ENCODE measurements at places on chromosomes 1 and 21.

GRCh38 chr1:157028674-157029073 is 16.9 kb downstream of the ARHGEF11 start:
- no peak for DNase-seq

- no peak for DNase-seq
Observed at GRCh38 chr1:101122452-101123166, 97.0 kb upstream of the DPH5 start.

- DNase-seq: no peak
Observed at GRCh38 chr1:158016651-158017335, 23.3 kb downstream of the KIRREL1 start.

DNA sequence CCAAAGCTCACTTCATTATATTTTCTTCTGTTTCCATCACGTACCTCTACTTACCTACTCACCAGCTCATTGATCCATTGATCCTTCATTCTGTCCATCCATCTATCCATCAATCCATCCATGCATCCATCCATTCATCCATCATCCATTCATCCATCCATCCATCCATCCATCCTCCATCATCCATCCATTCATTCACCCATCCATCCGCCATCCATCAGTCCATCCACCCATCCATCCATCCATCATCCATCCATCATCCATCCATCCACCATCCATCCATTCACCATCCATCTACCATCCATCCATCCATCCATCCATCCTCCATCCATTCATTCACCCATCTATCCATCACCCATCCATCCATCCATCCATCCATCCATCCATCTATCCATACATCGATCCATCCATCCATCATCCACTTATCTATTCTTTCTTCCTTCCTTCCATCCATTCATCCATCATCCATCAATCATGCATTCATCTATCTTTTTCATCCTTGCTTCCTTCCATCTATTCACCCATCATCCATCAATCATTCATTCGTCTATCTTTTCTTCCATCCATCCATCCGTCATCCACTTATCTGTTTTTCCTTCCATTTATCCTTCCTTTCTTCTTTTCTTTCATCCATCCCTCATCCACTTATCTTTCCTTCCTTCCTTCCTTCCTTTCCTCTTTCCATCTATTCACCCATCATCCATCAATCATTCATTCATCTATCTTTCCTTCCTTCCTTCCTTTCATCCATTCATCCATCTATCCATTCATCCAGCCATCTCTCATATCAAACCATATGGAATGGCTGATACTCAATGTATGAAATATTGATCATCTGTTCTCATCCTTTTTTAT is 35.3 kb upstream of the ACTRT2 start:
- no peak for DNase-seq

DNA sequence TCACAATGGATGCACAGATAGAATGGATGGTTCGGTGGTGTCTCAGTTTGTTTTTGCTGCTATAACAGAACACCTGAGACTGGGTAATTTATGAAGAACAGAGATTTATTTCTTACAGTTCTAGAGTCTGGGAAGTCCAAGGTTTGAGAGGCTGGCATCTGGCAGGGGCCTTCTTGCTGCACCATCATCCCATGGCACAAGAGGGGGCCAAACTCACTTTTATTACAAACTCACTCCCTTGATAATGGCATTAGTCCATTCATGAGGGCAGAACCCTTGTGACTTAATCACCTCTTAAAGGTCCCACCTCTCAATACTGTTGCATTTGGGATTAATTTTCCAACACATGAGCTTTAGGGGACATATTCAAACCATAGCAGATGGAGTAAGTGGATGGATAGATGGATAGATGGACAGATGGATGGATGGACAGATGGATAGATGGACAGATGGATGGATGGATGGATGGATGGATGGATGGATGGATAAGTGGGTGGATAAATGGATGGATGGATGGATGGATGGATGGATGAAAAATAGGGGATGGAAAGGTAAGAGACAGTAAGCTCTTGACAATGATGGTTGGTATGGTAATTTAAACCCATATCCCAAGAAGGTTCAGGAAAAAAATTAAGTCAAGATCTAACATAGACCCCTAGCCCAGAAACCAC is 16.5 kb downstream of the CAMK2N1 start:
- no peak for DNase-seq

DNA sequence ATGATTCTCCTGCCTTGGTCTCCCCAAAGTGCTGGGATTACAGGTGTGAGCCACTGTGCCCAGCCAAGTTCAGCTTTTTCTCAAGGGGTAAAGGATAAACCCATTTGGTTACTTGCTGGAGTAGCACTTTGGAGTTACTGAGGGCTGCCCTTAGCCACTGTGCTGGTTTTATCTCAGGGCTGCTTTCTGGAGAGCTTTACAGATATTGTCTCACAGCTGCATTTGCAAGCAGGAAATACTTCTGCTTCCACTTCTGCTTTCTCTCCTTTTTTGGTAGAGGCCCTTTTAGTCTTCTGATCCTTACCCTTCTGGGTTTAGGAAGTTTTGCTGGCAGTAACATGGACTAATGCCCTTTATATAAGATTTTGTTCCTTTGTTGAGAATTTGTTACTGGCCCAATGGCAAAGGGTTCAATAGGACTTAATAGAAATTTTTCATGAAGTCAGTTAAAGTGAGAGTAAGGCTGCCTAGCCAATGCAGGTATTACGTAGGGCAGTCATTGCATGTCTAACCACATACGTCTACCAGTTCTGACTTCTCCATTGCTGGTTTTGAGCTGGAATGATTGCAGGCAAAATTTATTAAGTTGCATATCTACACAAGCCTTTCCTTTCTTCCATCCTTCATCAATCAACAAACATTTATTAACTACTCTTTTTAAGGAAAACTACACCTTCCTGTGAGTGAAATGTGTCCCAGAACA is 24.4 kb downstream of the CAP1 start:
- DNase-seq: no peak

DNA sequence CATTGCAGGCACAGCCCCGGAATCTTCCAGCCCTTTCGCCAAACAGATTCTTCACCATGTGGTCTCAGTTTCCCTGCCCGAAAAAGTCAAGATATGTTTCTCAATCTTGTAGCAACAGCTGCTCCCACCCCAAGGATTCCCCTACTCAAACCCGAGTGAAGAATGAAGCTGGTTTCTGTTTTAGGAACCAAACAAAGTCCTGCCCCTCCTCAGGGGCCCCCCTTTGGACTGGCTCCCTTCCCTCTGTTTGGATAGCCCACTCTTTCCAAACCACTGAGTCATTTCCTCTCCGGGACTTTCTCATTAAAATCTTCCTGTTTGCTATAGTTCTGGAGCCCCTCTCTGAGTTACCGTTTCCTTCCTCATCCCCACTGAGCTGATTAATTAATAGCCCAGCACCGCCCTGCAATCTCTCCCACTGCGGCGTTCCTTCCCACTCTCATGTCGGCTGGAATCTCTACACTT is 100.9 kb downstream of the TSEN15 start:
- DNase-seq: no peak

DNA sequence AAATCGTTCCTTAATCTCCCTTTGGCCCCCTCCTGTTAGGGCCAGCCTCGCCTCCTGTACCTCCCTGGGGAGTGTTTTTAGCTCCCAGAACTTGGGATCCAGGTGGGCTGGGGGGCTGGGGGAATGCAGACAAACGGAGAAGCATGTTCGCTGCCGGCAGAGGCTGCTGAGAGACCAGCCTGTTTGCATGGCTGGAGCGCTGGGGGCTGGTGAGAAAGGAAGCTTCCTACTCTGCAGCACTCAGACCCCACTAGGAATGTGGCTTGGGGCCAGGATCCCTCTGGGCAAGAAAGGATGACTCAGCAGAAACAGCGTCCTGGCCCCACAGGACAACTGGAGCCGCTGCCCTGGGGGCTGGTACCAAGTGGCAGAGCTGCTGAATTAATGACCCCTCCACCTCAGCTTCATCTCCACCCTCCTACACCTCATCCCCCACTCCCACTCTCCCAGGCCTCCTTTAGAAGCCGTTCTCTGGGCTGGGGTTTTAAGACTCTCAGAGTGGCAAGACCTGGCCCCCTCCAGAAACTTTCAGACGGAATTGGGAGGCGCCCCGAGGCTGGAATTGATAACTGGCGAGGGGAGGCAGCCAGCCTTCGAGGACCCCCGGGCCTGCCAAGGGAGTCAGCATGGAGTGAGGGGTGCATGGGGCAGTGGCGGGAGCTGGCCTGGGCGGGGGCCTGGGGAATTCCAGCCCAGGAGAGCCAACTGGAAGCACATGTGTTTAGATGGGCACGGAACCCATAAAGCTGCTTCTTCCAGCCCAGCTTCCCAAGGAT is 28.5 kb upstream of the EPS8L3 start:
- DNase-seq: peak; percentile 27

DNA sequence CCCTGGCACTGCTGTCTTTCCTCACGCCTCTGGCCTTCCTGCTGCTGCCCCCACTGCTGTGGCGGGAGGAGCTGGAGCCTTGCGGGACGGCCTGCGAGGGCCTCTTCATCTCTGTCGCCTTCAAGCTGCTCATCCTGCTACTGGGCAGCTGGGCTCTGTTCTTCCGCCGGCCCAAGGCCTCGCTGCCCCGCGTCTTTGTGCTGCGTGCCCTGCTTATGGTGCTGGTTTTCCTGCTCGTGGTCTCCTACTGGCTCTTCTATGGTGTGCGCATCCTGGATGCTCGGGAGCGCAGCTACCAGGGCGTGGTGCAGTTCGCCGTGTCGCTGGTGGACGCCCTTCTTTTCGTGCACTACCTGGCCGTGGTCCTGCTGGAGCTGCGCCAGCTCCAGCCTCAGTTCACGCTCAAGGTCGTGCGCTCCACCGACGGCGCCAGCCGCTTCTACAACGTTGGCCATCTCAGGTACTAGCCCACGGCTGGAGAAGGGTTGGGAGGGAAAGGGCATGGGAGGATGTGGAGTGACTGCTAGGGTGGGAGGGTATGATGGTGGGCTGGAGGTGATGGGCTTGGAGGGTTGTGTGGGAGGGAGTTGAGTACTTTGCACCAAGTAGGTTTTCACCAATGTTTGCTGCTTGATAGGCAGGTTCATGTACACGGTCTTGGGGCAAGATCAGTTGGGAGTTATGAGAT is 18.9 kb downstream of the VANGL2 start:
- DNase-seq: no peak

- DNase-seq: no peak
Observed at GRCh38 chr21:31476263-31477022, 132.4 kb upstream of the TIAM1 start.

DNA sequence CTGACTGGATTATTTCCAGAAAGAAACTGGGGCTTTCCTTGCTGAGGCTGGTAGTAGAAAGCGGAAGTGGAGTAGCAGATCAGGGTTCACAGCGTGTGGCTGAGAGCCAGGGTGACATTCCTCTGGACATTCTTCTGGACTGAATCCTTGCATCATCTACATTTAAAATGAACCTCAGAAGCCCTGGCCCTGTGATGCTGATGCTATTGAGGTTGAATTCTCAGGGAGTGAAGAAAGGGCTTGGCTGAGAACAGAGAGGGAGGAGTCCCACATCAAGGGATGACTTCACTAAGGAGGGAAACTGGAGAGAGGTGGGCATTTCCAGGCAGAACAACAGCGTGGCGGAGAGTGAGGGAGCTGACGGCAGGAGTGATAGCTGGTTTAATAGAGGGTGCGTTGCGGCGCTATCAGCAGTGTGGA is 102.3 kb upstream of the LMO4 start:
- no peak for DNase-seq

DNA sequence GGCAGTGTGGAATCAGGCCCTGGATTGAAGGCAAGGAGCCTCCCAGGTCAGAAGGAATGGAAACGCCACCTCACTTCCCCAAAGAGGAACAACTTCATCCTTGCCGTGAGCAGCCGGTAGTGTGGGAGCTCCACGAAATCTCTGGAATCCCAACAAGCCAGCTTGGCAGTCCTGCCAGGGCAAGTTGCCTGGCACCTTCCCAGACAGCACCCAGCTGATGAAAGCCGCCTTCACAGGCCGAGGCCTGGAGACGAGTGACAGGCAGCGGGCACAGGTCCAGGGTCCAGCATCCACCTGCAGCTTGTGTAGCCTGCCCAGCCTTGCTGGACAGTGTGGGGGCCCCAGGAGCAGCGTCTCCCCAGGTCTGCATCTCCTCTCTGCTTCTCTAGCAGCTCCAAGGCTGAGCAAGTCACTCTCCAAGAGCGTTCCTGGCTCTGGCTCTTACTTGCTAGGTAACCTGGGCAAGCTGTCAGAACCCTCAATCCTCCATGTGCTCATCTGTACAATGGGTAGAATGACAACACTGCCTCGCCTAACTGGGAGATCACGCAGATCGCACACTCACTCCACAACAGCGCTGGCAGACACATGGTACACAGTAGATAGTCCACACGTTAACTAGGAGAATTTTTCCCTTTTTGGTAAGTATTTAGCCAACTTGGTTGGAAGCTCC is 43.0 kb downstream of the ACOT7 start:
- DNase-seq: no peak

Measured in NCI-H1436 (cell line).